ENCODE measurements at places on chromosomes 3 and 15.

GRCh38 chr15:68593828-68594532 lies 15.2 kb downstream of the CORO2B start:
- no peak for DNase-seq

DNA sequence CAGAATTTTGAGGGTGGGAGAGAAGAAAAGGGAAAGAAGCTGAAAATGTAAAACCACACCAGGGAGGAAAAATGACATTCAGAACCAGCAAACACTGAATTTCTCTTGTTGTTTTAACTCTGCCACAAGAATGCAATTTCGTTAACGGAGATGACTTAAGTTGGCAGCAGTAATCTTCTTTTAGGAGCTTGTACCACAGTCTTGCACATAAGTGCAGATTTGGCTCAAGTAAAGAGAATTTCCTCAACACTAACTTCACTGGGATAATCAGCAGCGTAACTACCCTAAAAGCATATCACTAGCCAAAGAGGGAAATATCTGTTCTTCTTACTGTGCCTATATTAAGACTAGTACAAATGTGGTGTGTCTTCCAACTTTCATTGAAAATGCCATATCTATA lies 15.5 kb downstream of the GREM1 start:
- no peak for DNase-seq

DNA sequence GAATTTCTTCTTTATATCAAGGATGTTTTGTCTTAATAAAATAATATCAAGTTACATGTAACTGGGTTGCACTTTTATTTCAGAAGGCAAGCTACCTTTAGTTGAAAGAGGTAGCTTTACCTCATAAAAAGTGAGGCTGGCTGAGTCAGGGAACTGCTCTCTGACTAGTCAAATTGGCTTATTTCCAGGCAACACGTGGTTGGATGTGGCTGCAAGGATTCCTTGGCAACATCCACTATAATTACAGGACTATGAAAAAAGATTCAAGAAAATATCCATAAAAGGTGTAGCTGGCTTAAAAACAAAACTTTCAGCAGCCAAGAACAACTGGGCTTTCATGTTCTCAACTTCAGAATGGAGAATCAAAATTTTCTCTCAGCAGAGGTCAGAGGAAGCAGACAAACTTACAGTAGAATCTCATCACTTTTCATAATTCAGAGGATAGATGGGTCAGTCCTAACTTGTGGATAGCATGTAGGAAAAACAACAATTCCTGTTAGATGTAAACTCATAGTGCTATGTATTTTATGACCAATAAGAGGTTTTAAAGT lies 779.1 kb downstream of the MECOM start:
- no peak for DNase-seq

- DNase-seq = no peak
These were observed 243.1 kb downstream of the TLE3 start for GRCh38 chr15:69854521-69855181.

DNA sequence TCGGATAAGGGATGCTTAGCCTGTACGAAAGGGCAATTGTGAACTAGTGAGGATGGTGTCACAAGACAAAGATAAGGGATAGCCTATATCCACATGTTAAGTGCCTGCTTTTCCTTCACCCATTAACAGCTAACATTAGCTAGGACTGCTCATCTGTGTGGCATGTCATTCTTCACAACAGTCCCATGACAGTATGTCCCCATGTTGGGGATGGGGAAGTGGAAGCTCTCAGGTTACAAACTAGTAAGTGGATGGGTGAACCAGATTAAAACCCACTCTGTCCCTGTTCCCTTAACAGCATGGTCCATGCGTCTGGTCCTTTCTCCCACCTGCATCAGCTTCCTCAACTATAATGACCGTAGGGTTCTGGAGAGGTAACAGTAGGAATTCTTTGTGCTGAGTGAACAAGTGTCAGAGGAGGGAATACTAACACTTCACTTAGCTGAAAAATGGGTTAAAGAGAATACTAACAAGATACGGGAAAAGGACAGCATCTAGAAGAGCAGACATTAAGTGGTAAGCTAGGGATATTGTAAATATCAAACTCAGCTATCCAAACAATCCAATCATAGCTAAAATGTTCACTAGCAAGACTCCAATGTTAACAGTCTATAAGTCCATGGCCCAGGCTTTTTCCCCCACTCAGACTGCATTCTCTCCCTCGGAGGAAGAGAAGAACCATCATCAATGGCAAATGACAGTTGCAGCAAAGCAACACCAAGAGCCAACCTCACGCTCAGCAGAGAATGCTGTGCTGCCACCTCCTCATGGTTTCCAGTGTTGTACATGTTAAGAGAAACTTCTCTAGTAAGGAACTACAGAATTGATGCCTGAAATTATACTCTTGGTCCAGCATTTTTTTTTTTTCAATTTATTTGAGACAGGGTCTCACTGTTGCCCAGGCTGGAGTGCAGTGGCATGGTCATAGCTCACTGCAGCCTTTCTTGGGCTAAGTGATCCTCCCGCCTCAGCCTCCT lies 5.0 kb downstream of the RPLP1 start:
- no peak for DNase-seq

- no peak for DNase-seq
These were observed 269.8 kb downstream of the NTRK3 start for GRCh38 chr15:87986776-87987175.

GRCh38 chr3:59644479-59645402 lies 594.9 kb upstream of the CFAP20DC start:
- DNase-seq = no peak

DNA sequence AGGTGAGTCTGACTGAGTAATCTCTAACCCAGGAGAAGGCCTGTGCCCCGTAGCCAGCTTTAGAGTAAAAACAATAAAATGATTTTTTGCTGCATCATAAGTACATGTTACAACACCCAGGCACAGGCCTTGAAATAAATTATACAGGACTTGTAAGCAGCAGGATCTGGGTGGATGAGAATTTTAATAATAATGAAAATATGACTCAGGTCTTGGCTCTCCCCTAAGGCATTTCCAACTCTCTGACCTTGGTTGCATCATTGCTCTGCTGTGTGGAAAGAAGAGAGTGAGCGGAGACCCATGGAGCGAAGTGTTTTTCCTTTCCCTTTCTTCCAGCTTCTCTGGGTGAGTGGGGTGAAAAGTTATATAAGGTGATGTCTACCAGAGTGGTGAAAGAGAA lies 44.6 kb downstream of the EOMES start:
- DNase-seq = no peak

All from NCI-H1436 treated with DMSO at 0.1 percent for 48 hours (cell line).